Kidney glomerular epithelial cell (primary cell): ENCODE measurements at places on chromosomes 1 and 21.

GRCh38 chr1:151809290-151809984 is 4.2 kb upstream of the LINGO4 start:
- DNase-seq, result no peak

DNA sequence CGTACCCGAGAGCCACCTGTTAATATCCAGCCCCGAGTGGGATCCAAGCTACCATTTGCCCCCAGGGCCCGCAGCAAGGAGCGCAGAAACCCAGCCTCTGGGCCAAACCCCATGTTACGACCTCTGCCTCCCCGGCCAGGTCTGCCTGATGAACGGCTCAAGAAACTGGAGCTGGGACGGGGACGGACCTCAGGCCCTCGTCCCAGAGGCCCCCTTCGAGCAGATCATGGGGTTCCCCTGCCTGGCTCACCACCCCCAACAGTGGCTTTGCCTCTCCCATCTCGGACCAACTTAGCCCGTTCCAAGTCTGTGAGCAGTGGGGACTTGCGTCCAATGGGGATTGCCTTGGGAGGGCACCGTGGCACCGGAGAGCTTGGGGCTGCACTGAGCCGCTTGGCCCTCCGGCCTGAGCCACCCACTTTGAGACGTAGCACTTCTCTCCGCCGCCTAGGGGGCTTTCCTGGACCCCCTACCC is 1.4 kb downstream of the USP21 start:
- no peak for DNase-seq

- DNase-seq, result no peak
These were observed 140.8 kb downstream of the CHRM3 start for GRCh38 chr1:239527051-239527693.

GRCh38 chr21:41611966-41612606 is 104.1 kb upstream of the TMPRSS2 start:
- DNase-seq, result peak; percentile 12

DNA sequence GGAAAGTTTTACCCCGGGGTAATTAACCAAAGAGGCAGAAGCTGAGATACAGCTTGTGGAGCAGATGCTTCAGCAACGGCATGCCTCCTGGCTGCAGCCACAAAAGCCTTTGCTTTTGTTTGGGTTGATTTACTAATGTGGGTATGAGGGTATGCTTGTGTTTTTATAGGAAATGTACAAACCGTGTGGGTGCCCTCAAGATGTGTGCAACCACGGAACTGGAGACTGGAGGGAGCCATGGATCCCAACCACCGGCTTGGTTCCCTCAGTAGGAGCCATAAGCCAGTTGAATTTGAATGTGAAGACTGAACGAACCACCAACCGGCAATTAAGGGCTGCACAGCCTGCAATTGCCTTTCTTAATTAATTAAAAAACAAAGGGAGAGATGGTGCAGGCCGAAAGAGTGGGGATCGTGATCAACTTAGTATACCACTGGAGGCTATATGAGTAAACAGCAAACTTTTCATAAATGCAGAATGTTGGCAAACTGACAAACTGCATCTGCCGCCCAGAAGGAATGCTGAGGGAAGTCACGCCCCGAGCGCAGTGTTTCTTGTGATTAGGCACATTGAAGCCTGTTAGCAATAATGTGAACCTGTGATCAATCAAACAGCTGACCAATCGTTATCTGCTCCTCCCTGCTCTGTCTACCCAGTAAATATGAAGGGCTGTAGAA is 104.1 kb downstream of the DISP1 start:
- DNase-seq, result no peak

DNA sequence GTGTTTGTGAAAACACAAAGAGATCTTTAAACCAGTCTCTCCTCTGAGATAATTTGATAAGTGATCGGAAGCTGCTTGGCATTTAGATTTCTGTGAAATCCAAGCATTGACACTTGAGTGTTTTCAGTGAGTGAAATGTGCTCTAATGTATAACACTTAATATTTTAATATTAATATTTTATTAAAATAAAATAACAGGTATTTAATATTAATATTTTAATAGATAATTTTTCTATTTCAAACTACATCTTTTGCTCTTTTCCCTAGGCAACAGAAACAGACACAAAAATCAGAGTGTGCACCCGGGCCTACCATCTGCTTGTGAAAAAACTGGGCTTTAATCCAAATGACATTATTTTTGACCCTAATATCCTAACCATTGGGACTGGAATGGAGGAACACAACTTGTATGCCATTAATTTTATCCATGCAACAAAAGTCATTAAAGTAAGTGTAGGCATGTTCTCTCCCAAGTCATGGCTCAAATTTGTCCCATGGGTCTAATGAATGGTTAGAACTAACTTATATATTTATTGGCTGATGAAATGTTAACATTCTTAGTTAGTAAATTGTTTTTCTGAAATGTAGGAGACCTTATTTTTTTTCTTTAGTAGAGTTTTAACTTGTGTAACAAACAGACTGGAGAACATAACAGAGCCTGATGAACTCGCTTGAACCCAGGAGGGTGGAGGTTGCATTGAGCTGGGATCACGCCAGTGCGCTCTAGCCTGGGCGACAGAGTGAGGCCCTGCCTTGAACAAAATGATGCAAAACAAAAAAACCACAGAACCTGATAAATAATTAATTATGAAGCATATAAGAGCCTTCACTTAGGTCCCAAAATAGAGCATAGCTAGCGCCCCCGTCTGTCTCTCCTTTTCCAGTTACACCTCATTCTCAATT is 55.2 kb downstream of the MTR start:
- no peak for DNase-seq

DNA sequence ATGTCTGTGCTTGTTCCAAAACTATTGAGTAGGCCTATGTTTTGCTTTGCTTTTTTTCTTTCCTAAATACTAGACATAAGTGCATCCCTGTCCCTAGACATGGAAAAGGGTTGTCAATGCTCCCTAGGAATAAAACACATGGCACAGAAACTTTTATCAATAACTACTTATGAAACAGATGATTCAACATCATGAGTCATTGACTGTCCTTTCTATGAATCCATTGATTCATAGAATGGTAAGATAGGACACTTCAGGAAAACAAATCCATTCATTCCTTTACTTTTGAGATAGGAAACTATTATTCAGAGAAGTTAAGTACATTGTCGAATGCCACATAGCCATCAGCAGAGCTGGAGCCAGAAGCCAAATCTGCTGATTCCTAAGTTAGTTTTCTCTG is 147.5 kb downstream of the TSEN15 start:
- DNase-seq, result no peak

GRCh38 chr1:9249534-9250410 is 15.2 kb downstream of the H6PD start:
- peak; percentile 40 for DNase-seq

- no peak for DNase-seq
These were observed 17.2 kb upstream of the C1QA start for GRCh38 chr1:22619252-22619651.

DNA sequence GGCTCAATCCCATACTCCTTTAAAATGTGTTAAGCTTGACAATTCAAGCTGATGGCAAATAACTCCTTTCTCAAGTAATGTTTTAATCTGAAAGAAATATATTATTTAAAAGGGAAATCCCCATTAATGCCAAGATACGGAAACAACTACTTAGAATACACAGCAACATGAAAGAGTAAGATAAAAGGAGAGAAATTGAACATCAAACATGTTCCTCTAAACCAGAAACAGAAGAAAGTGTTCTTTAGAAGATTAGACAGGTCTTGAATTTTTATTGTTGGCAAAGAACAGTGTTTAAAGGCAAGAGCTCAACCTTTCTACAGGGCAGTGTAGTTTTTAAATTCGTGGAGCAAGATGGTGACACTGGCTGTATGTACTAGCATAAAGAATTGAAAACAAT is 105.8 kb upstream of the NRIP1 start:
- DNase-seq, result no peak

DNA sequence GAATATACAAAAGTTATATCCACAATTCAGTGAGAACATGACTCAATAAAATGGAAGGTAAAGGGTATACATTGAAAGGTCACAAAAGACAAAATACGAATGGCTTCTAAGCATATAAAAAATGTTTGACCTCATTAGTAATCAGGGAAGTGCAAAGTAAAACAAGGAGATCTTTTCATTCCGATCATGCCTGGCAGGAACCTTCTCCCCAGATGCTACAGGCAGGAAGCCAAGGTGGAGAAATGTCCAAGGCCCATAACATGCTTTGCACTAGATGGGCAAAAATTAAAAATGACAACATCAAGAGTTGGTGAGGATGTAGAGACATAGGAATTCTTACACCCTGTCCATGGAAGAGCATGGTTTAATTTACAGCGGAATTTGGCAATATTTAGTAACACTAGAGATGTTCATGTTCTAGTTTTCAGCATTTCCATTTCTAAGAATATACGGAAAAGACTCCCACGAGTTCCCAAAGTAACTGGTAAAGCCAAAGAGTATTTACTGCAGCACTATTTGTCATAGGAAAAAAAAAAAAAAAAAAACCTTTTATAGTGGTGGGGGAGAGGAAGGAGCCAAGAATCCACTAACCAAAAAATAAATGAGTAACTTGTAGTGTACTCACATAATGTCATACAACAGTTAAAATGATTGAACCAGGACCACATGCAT is 184.5 kb upstream of the KAZN start:
- no peak for DNase-seq

- DNase-seq, result peak; percentile 58
These were observed at the start of gene JAK1 for GRCh38 chr1:64966158-64966971. Gene JAK1 (minus strand): TSS chr1:64966549. CDS start chr1:64886264, 80,285 bp downstream.

DNA sequence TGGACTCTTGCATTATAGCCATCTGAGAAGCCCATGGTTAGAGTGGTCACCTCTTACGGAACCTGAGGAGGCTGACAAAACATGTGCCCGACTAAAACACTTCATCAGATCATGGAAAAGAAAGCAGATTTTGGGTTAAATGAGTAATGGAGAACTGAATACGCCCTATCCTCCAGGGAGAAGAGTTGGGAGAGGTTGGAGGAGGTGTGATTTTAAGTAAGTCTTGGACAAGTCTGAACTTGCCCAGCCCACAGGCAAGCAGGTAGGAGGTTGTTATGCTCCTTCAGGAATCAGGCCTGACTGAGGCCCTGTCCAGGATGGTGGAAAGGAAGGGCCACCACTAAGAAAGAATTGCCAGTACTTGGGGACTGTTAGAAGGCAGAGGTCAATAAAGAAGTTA is 255.8 kb downstream of the TGFB2 start:
- no peak for DNase-seq

DNA sequence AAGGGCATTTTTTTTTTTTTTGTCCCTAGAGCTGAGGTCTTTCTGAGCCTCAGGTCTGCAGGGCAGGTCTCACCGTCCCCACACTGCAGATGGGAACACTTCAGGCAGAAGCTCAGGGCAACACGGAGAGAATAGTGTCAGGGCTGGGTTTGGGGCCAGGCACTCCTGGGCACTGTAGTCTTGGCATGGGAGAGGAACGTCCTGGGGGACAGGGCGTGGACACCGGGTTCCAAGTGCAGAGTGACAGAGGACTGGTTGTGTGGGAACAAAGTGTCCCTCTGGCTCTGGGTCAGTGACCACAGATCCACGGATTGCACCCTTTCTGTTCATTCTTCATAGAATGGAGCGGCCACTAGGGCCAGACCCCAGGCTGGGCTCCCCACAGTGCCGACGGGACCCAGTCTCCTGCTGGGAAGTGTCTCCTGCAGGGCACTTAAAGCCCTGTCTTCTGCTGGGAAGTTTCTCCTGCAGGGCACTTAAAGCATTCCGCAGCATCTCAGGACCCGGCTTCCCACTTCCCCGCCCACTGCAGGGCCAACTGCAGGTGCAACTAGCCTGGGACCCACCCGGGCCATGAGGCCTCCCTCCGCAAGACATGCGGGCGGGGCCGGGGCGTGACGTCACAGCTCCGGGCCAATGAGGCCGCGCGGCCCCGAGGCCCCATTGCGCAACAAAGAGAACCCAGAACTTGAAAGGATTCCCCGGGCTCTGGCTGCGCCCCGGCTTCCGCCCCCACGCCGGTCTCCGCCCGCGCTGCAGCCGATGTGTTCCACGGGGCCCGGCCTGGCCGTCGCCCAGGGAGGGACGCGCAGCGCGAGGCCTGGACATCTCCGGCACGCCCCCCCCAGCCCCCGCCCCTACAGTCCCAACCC is 1.2 kb downstream of the GPR153 start:
- no peak for DNase-seq

GRCh38 chr1:160149716-160150115 is 1.7 kb upstream of the ATP1A4 start:
- DNase-seq, result no peak

DNA sequence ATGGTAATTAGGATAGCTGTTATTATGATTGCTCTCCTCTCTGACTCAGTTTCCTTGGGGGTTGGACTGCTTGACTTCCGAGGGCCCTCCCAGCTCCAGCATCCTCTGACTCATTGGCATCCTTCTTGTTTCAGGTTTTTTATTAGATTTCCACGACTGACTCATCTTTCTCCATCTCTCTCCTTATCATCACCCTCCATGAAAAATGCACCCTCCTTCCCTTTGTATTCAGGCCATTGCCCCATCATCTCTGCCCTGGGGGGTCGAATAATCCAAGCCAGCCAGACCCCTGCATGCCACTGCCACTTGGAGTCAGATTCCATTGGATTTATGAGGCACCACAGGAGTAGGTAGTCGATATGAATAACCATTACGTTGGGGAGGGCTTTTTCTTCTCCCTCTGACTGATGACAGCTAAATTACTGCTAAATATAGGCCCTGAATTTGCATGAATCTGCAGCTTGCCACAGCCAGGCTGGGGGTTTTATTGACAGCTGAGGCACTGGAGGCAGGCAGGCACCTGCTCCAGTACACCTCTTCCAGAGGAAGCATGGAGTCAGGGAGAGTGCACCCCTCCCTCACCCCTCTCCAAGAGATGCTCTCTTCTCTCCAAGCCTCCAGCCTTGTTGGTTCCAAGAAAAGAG is 91.7 kb downstream of the C1orf94 start:
- DNase-seq, result no peak

GRCh38 chr1:55310505-55310971 is 95.4 kb upstream of the USP24 start:
- peak; percentile 98 for DNase-seq

- DNase-seq, result peak; percentile 80
These were observed 85.8 kb upstream of the RGS1 start for GRCh38 chr1:192489748-192490147.

DNA sequence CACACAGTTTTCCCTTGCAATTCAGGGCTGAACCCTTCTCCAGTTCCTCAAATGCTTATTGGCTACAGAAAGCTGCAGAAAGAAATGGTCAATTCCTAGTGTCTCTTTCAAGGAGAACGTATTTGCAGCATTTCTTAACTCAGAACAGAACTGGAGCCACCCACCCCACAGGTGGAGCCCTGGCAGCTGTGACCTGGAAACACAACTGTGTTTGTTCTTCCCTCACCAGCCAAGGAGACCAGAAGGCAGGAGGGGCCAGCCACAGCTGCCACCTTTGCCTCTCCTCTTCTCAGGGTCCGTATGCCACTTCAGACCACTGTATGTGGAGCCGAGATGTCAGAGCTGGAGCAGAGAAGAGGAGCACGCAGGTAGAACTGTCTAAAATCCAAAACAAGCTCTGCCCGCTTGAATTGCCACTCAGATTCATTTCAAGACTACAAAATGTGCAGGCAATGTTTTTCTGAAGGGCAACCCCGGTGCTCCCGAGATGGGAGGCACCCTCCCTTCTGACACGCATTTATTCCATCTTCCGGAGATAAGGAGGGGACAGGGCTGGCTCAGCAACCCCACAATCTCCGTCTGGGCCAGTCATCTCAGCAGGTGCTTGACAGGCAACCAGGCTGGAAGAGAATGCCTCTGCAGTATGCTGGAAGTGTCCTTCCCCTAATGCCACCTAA is 16.7 kb downstream of the CD247 start:
- DNase-seq, result no peak
